Cerebellar cortex (tissue), 1 donor: ENCODE measurements at places on chromosomes 6 and 20.

DNA sequence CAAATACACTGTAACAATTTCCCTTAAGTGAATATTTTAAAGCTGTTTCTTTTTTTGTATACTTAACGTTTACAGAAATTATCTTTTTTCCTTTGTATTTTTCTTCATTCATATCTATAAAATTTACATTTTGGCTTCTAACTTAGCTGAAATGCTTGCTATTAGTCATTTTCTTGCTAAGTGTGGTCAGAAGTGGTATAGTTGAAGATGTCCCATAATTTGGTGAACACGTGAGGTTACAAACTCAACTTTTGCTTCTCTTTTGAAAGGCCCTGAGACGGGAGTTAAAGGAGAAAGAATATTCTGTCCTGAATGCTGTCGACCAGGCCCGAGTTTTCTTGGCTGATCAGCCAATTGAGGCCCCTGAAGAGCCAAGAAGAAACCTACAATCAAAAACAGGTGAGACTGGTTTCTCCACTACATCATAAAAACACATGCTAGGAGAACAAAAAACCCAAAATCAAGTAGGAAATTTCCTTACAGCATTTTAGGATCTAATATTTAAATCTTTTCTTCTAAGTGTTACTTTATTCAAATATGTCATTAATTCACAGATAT lies 445.0 kb downstream of the UTRN start:
- no peak for DNase-seq

GRCh38 chr20:4227085-4227821 lies 211.9 kb upstream of the RNF24 start:
- DNase-seq, result no peak

- DNase-seq, result no peak
These were observed 194.1 kb downstream of the SYNDIG1 start for GRCh38 chr20:24663496-24663895.

DNA sequence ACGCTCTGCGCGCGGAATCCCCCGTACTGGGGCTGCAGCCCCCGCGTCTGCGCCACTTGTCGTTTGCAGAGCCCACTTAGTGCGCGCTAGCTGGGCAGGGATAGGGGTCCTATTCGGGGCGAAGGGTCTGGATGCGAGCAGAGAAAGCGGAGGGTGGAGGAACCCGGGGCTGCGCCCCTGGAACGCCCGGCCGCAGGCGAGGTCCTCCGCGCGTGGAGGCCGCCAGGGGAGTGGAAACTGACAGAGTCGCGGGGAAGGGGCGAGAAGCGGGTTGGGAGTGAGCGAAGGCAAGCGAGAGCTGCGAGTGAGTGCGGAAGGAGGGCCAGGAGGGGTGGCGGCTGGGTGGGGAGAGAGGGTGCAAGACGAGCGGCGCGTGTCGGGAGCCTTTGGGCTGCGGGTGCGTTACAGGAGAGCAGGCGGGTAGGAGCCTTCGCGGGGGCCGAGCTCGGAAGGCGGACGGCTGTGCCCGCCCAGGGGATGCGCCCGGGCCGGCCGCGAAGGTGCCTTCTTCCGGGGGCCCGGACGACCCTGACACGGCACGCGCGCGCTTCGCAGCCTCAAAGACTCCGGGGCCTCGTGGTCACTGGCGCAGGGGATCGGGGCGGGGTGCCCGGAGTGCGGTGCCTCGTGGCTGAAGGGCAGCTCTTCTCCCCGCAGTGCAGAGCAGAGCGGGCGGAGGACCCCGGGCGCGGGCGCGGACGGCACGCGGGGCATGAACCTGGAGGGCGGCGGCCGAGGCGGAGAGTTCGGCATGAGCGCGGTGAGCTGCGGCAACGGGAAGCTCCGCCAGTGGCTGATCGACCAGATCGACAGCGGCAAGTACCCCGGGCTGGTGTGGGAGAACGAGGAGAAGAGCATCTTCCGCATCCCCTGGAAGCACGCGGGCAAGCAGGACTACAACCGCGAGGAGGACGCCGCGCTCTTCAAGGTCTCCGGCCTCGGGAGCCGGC lies 1.2 kb downstream of the IRF4 start:
- no peak for DNase-seq

DNA sequence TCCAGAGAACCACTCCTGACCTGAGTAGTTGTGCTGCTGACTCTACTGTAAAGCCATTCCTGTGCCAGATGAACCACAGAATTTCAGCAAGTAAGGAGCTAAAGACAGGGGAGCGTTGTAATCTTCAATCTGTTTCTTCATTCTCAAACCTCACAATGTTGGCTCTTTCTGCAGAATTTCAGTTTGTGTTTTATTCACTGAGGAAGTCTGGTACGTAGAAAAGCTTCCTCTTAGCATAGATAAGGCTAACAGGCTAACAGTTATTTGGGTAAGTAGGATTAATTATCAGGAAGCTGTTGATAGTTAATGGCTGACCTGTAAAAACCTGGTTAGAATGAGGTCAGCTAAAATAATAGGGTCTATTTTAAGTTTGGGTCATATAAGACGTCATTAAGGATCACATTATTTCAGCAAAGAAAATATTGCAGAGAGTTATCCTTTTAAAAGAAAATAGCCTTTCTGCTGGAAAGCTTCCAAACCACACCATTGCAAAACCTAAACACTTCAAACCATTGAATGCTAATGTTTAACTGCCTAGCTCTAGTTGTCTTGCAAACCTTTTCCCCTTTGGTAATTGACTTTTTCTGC lies 14.1 kb upstream of the TENT5A start:
- no peak for DNase-seq

DNA sequence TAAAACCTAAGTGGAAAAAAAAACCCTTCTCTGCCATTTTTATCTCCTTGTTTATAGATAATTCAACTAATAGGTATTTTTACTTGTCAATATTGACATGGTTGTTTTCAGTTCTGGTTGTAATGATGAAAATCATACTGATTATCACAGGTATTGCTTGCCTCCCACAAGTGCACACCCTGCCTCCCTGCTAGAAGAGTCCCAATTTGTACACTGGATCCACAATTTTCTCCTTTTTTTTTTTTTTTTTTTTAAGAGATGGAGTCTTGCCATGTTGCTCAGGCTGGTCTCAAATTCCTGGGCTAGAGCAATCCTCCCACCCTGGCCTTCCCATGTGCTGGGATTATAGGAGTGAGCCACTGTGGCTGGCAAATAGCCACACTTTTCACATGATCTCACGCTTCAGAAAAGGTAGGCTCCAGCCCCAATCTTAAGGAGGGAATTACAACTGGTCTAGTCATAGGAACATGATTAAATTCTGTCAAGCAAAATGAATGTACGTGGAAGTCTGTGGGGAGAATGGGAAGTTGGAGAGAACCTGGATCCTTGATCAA lies 12.3 kb downstream of the DYNLT2 start:
- DNase-seq, result no peak

DNA sequence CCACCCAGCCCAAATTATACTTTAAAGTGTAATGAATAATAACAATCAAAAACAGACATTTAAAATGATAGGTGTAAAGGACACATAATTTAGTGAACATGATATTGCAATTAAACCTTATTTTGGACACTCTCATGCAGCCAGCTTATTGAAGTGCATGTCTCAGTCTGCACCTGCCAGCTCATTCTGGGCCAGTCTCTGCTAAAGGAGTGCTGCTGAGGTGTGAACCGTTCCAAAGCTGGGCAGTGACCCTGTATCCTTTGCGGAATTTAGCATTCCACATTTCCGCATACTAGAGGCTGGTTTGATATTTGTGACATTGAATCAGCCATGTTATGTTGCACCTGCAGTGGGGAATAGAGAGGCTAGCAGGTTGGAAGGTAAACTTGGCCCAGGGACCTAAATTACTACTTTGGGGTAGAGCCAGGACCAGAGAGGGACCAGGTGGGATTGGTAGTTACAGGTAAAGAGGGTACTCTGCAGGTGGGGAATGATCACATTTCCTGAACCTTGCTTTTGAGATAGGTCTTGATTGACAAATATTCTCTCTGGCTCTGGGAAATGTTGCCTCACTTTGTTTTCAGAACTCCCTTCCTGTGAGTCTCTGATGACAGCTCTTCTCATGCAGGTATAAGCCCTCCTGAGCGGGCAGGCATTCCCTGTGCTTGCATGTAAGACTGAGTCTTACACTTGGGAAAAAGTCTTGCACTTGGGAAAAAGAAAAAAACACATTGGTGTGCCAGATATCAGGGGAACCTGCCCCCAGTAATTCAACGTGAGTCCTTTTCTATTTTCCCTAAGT lies 26.2 kb downstream of the TULP4 start:
- peak; percentile 72 for DNase-seq

DNA sequence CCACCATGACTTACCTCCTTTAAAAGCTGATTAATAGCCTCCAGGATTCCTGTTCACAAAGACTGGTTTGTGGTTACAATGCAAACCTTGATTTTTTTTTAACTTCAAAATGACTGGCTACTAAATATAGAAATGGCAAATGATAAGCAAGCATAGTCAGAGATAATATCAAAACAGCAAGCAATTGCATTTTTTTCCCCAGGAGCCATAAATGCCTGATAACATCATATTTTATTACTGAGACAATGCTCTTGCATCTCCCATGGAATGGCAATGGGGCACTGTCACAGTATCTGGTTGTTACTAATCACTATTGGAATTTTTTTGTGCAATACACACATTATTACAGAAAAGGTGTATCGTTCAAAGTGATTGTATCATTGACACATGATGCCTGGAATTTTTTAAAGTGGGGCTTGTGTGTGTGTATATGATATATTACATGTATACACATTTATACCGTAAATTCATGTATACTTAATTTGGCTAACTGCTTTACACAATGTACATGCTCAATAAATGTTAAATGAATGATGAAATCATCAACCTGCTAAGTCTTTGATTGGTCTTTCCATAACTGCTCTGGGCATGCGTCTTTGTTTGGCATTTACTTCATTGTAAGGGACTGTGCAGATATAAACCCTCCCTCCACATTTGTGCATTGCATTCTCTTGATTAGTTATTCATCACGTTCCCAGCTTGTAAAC lies 980 bp upstream of the SALL4 start:
- no peak for DNase-seq

- DNase-seq, result no peak
These were observed 2.2 kb upstream of the TFAP2A start for GRCh38 chr6:10416863-10417641.

DNA sequence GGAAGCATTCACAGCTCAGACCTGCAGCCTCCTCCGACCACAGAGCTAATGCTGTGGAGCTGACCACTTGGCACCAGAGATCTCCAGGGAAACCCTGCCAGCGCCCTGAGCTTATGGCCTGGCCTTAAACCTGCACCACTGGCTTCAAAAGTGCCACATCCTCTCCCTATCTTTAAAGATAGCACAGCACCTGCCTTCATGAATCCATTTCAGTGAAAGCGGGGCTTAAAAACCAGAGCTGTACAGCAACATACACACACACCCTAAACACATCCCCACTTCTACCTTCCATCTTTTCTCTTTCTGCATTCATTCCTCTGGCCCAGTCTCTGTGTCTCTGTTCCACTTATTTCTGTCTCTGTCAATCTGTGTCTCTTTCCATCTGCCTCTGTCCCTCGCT lies 59.8 kb upstream of the CCDC167 start:
- DNase-seq, result no peak

DNA sequence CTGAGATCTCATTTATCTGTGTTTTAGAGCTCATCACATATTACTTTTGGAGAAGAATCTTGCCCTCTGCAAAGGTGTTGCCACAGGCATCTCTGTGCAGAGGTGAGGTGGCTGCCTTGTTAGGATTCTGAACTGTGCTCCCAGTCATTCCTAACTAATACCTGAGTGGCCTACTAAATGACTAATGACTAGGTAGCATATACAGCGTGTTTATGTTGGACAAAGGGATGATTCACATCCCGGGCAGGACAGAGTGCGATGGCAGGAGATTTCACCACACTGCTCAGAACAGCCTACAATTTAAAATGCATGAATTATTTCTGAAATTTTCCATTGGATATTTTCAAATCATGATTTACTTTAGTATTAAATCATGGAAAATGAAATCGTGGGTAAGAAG lies 23.1 kb upstream of the CGA start:
- no peak for DNase-seq

GRCh38 chr6:43886067-43886461 lies 116.1 kb downstream of the VEGFA start:
- no peak for DNase-seq

GRCh38 chr20:2907519-2907918 lies 34.2 kb downstream of the PTPRA start:
- DNase-seq, result no peak

DNA sequence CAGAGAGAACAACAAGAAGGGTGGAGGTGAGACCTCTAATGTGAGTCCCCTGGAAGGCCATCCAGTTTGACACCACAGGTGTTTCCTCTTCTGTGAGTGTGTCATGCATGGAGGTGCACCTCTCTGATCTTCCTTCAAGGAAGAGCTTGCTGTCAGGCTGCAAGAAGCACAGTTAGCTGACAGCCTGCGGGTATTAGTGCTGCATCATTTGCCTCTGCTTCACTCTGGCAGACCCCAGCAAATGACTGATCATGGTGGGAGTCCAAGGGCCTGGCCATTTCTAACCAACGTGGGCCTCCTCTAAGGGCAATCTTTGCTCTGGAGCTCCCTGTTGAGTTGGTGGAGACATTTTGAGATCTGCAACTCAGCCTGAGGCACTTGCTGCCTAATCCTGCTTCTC lies 206.3 kb downstream of the EPHA7 start:
- no peak for DNase-seq

- no peak for DNase-seq
These were observed 1339.4 kb downstream of the GRIK2 start for GRCh38 chr6:102732898-102733297.

DNA sequence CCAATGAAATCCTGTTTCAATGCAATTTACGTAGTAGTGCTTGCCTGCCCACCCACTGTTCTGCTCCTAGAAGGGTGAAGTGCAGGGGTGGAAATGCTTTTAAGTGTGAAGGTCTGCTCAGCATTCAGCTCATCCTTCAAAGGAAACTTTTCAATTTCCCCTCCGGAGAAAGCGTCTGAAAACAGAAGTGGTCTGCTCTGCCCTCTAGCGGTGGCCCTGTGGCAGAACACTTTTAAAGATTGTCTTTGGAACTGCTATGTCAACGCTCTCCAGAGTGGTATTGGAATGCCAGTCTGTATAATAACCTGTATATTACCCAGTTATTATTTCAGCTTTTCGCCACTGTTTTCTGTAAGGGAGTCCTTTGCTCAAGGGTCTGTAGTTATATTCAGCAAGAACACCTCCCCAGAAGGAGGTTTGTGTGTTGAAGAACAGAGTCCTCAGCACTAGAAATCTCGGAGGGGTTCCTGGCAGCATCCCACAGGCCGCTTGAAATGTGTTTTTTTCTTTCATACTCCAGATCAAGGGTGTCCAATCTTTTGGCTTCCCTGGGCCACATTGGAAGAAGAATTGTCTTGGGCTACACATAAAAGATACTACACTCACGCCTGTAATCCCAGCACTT lies 63.1 kb upstream of the KLHL31 start:
- DNase-seq, result peak; percentile 52

GRCh38 chr20:12077875-12078274 lies 160.2 kb downstream of the BTBD3 start:
- DNase-seq, result no peak

DNA sequence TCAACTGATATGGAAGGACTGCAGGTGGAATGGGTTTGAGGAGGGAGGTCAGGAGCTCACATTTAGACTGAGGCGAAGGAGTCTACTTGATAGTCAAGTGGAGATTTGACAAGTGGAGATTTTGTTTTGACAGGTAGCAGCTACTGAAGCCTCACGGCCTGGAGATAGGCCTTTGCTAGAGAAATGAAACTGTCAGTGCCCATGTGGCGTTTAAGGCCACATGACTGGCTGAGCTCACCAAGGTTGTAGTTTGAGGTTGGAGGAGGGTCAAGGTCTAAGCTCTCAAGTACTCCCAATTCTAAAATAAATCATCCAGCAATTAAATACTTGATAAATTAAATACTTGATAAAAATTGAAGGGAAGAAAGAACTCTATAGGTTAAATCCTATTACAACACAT lies 80.1 kb upstream of the C6orf118 start:
- DNase-seq, result no peak
